ENCODE measurements at places on chromosomes 7 and 10.
A peak's percentile ranks its signal among the peaks of the same experiment; 100 is the strongest.

GRCh38 chr7:46494028-46494427 is 573.0 kb upstream of the IGFBP3 start:
- no peak for DNase-seq

DNA sequence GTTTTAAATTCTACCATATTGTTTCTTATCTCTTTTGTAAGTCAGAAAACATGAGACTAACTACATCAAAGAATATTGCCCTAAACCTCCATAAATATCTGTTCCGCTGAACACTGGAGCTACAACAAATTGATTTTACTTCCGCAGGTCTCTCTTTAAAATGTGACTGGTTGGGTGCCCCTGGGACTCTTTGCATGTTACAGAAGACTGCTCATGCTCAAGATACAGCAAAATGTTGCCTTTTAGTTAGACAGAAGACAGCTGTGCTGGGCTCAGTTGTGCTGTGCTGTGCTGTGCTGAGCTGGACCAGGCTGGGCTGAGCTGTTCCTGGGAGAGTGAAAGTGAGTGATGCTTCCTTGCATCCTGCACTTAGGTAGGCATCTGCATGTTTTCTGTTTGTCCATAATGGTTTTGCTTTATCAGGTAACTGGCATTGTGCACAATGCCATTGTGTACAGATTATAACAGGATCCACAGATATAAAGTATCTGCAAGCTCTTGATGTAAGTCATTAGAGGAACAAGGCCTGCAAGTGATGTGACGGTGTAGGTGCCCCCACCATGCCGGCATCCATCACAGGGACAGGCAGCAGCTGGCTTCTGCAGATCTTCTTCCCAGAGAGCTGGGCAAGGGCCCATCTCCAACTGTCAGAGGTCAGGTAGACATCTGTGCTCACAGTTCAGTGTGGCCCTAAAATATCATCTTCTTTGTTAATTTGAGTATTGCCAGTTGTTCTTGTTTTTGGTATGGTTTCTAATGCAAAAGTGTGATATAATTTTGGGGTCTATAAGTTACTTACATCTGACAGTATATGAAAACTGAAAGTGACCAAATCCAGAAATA is 972.5 kb upstream of the CELF2 start:
- no peak for DNase-seq

DNA sequence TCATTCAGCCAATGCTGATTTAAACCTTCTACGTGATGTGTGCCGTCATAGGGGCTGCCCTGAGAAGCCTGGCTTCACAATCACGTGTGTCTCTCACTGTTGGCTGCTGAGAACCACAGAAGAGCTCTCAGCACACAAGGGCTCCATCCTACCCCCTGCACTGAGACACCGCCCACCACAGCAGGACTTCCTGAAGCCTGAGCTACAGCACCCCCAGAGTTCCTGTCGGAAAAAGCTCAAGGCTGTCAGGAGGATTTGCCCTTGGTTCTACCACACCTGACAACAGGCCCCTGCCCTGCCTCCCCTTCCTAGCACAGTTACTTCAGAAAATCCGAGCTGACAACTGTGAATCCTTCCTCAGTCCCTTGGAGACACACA is 191.9 kb downstream of the MAD1L1 start:
- no peak for DNase-seq

GRCh38 chr10:18557960-18558359 is 93.4 kb downstream of the NSUN6 start:
- peak; percentile 50 for DNase-seq

- no peak for DNase-seq
Measured at GRCh38 chr7:37108615-37109014, 340.0 kb downstream of the ELMO1 start.

DNA sequence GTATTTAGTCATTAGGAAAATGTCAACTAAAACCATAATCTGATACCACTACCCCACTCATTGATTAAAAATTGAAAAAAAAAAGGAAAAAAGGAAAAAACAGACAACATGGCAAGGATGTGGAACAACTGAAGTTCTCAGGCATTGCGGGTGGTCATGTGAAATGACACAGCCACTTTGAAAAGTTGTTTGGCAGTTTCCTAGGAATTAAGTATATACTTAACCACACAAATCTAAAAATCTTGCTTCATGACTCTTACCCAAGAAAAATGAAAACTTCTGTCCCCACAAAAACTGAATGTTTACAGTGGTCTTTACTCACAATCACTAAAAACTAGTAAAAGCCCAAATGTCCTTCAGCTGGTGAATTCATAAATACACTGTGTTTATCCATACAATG is 254.5 kb downstream of the AHR start:
- DNase-seq: no peak

- no peak for DNase-seq
Measured at GRCh38 chr7:42790196-42790595, 121.7 kb downstream of the C7orf25 start.

DNA sequence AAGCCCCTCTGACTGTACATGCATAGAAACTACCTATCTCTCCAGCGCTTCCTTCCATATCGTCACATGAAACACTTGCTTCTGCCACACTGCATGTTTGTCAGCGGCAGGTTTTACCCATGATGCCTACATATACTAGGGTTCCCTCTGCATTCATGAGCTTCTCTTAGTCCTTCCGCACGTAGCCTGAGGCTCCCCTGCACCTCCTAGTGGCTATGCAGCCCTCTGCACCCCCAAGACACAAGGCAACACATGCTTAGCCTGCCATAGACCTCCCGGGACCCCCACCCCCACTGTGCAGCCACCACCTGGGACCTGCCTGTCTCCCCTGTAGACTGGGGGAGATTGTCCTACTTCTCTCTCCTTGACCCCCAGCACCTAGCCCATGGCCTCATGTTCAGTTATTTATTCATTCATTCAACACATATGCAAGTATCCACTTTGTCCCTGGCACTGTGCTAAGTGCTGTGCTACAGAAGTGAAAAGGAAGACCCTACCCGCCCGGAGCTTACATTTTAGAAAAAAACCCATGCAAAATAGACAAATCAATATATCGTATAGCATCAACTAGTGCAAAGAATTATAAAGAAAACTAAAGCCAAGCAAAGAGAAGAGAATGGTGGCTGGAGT is 23.5 kb downstream of the TMEM273 start:
- peak; percentile 80 for DNase-seq

- DNase-seq: no peak
Measured at GRCh38 chr10:48903151-48903550, 36.5 kb downstream of the LRRC18 start.

- DNase-seq: no peak
Measured at GRCh38 chr10:103985726-103986125, 18.8 kb downstream of the SLK start.

- no peak for DNase-seq
Measured at GRCh38 chr7:138431517-138431916, 28.5 kb upstream of the TRIM24 start.

GRCh38 chr10:88540351-88540750 is 42.8 kb downstream of the RNLS start:
- DNase-seq: no peak

DNA sequence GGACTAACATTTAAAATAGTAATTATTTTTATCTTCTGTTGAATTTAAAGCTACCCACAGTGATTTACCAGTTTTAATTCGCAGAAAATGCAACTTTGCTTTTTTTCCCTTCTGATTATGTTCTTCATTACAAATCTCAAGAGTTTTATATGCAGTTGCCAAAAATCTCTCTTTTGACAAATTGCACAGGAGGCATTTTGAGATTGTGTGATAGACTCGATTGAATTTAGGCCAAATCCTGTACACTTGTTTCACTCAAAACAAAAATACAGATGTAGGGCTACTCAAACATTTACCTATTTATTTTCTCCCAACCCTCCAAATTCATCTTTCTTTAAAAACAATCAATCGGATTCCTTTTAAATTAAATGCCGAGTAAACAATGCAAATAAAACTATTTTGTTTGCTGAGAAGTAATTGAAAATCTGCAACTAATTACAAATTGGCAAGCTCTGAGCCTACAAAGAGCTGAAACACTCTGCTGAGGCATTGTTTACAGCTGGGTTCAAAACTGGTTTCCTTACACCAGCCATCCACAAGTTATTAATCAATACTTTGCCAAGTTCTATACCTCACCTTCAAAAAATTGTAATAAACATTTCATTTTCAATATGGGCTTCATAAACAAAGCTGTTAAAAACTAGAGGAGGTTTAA is 214.9 kb upstream of the TCF7L2 start:
- no peak for DNase-seq

- DNase-seq: no peak
Measured at GRCh38 chr7:72706521-72706920, 121.5 kb downstream of the TYW1B start.

- no peak for DNase-seq
Measured at GRCh38 chr10:71211053-71211452, 1.3 kb upstream of the UNC5B start.

DNA sequence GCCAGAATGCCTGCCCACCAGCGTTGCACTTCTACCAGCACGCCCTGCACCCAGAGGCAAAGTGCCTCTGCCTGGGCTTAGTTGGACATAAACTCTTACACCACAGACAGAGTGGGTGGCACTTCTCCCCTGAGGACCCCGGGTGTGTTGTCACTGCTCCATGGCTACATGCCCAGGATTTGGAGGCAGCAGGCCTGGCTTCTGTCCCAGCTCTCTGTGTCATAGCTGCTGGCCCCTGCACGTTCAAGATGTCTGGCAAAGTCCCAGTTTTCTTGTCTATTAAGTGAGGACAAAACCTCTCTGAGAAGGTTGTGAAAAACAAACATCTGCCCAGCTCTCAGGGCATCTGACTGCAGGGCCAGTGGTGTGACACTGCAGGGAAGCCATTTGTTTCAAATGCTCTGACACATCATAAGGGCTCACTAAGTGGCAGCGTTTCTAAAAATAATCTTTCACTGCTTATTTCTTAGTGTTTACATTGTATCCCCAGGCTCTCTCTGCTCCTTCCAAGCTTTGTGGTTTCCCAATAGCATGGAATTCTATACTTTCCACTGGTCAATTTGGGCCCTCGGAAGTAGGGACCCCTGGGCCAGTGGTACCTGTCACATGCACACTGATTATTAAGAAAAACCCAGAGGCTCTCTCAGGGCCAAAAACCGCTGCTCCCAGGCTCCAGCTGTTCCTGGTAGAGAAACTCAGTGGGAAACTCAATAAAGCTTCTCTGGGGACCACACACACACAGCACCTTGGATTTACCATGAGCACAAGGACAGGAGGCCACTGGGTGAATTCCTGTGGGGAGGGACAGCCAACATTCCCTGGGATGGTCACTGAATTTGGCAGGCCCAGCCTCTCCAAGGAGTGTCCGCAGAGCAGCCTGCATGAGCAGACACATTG is 86.2 kb upstream of the ANLN start:
- DNase-seq: no peak

DNA sequence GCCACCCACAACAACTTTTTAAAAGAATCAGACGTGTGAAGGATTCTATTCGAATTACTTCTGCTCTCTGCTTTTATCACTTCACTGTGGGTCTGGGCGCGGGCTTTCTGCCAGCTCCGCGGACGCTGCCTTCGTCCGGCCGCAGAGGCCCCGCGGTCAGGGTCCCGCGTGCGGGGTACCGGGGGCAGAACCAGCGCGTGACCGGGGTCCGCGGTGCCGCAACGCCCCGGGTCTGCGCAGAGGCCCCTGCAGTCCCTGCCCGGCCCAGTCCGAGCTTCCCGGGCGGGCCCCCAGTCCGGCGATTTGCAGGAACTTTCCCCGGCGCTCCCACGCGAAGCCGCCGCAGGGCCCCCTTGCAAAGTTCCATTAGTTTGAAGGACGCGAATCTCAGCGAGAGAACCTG is 461 bp upstream of the HTRA1 start:
- DNase-seq: no peak

DNA sequence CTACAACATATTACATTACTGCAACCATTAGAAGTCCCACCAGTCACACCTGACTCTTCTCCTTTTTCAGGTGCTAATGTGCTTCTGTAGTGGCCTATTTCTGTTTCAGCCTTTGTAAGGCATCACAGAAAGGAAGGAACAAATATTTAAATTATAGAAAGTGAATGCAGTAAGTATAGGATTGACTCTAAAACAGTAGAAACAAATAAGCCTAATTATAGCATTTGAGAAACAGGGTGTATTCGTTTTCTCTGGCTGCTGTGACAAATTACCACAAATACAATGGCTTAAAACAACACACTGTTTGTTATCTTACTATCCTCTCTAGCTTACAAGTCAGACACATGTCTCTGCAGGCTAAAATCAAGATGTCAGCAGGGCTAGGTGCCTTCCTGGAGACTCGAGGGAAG is 69.4 kb downstream of the CCSER2 start:
- peak; percentile 12 for DNase-seq

DNA sequence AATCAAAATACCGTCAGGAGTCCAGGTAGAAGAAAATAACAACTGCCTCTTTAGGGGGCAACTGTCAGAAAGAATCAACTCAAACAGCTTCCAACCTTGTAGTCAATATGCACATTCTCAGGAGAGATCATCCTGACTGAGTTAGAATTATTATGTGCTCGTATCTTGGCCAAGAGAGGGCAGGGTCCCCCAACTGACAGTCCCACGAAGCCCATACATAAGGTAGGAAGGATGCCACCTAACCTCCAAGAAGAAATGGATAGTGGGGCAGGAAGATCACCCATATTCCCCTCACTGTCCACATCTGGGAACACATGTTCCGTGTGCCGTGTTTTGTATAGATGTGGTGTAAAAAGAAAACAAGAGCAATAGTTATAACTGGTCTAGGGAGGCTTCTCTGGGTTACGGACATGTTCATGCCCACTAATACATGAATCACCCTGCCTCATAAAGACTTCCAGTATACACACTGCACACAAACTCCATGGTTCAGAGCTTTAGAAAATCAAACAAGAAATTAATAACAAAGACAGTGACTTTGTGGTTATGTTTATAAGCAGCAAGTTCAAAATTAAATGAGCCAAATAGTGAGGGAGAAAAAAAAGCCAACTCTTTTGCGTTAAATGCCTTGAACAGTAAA is 295.6 kb downstream of the FGFR2 start:
- DNase-seq: no peak

- peak; percentile 68 for DNase-seq
Measured at GRCh38 chr10:58781873-58782488, 269.3 kb downstream of the BICC1 start.

DNA sequence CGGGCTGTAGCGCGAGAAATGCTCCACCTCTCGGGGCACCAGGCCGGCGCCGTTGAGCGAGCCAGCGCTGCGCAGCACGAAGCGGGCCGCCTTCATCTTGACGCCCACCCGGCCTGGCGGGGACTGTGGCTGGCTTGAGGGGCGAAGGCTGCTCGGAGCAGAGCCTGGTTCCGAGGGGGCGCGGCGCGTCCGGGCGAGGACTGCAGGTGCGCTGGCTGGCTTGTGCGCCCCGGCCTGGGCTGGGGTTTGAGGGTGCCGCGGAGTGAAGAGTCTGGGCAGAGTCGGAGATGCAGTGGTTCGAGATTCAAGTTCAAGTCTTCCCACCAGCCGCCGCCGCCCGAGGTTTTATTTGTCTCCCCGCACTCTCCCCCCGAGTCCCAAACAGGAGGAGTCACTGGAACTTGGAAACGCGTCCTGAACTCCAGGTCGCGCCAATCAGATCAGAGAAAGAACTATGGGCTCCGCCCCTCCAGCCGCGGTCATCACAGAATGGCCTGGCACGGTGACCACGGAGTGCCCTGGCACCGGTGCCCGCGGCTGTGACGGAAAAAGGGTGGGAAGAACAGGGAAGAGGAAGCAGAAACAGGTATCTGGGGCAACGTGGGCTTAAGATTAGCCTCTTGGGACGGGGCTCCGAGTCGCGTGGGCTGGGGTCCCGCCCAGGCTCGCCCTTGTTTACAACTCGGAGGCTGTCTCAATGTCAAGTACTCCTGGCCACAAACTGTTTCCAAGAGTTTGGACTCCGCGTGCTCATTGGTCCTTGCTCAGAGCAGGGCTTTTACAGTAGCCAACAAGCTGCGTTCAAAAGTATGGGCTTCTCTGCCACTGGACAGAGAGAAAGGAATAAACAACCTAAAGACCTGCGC is at the start of gene PDK4:
Gene PDK4, minus strand, starts transcription at position 319 of the 866 bp plus-strand sequence. Its CDS starts 223 bp downstream, at position 96.
- DNase-seq: peak; percentile 80
